ENCODE measurements at places on chromosomes 5 and 9.

GRCh38 chr5:168411871-168412270 is 74.4 kb upstream of the RARS1 start:
- no peak for DNase-seq

- no peak for DNase-seq
These were observed 107.4 kb downstream of the TLE1 start for GRCh38 chr9:81581986-81582385.

- DNase-seq: no peak
These were observed 142.1 kb upstream of the CCDC152 start for GRCh38 chr5:42614509-42614908.

DNA sequence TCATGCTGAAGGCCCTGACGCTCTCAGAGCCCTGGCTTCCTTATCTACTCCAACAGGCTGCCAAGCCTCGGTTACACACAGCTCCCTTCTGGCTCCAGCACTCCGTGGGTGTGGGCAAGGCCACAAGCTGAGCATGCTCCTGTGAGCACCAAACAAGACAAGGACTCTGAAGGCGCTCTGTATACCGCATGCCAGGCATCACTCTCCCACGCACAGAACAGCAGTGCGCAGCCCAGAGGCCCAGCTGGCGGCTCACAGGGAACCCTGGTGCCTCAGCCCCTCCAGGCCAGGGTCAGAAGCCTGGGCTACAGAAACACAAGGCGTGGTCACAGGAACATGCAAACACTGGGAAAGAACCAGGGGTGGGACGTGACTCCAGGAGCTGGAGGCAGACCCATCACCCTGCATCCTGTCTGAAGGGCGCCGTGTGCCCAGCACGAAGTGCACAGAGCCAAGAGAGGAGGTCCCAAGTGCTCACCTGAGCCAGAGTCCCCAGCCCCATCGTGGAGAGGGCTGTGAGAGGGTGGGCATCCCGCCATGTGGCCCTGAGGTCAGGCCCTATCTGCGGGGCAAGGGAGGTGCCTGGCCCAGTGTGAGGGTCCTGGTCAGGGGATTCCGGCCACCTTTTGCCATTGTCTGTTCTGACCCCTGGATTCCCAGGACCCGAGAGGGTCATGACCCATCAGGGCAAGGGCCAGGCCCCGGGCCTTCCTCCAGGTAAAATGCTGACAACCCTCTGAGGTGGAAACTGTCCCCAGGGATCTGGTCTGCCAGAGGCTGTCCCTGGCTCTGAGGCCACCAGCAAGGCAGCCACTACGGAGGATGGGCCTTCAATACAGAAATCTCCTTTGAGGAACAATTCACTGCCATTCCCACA is 54.7 kb downstream of the COL23A1 start:
- peak; percentile 68 for DNase-seq

- DNase-seq: no peak
These were observed 303.7 kb downstream of the CCDC171 start for GRCh38 chr9:15856591-15856990.

DNA sequence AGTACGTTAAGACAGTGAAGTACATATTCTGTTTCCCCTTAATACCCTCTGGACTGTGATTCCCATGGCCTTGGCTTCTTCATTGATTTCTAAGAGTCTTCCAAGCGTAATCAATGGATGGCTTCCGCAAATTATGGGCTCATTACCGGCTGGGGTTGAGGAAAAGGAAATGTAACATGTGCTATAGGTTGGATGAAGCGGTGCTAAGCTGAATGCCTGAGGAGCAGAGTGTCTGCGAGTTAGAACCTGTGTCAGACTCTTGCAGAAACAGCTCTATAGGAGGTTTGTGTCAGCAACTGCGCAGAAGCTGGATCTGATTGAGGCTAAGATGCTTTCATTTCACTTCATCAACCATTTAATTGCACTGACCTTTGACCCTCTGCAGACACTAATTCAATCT is 114.3 kb upstream of the CDH18 start:
- DNase-seq: no peak

- DNase-seq: no peak
These were observed 73.7 kb downstream of the GTF3C4 start for GRCh38 chr9:132743931-132744479.

DNA sequence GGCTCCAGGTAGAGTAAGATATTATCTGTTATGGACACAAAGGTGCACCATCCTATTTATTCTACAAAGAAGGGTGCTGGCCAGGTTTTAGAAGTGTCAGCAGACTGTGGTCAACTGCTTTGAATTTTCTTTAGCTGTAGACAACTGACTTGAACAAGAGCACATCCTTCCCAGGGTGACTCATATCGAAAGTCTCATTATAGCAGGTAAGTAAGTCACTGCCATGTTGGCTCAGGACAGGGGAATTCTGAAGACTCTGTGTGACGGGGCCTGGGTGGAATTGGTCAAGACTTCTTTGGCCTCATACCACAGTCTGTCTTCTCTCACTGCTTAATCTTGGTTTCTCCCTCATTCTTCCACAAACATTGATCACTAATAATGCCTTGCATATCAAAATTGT is 214.5 kb upstream of the CDH9 start:
- DNase-seq: no peak

GRCh38 chr9:6931913-6932312 is 174.1 kb downstream of the KDM4C start:
- no peak for DNase-seq

DNA sequence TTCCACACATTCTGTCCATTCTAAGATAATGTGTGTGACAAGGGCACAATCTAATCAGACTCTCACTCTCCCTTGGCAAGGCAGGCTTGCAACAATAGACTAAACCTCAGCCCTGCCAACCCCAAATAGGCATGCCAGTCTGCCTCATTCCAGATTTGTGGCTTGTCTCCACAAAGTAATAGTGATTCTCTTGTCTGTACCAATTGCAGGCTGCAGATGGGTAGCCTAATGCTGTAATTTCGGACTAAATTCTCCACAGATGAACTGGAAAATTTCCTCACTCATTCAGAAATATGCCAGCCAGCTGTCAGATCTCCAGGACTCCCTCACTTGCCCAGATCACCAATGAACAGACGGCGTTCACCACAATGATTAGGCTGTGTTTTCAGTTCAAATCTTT is 413.6 kb downstream of the ELAVL2 start:
- peak; percentile 55 for DNase-seq

- no peak for DNase-seq
These were observed 21.6 kb downstream of the AMBP start for GRCh38 chr9:114056527-114056926.

DNA sequence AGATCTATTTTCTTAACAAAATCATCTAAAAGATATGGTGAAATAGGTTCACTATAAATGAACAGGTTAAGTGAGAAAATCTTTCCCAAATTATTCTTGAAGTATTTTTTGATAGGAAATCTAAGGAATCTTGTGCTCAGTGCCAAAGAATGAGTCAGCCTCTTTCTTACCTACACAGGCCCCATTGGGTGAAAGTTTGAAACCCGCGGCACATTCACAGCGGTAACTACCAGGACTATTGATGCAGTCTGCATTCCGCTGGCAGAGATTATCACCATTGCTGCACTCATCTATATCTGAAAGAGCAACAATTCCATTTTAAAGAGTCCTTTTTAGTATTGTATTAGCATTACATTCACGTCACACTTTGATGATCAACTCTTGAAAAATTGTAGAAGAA is 221.8 kb downstream of the SLC12A2 start:
- no peak for DNase-seq

GRCh38 chr9:129109952-129110739 is 447 bp downstream of the CRAT start:
- DNase-seq: no peak

GRCh38 chr5:79225026-79225425 is 10.9 kb upstream of the JMY start:
- DNase-seq: peak; percentile 71

GRCh38 chr5:111856876-111857466 is 100.0 kb upstream of the NREP start:
- DNase-seq: no peak

DNA sequence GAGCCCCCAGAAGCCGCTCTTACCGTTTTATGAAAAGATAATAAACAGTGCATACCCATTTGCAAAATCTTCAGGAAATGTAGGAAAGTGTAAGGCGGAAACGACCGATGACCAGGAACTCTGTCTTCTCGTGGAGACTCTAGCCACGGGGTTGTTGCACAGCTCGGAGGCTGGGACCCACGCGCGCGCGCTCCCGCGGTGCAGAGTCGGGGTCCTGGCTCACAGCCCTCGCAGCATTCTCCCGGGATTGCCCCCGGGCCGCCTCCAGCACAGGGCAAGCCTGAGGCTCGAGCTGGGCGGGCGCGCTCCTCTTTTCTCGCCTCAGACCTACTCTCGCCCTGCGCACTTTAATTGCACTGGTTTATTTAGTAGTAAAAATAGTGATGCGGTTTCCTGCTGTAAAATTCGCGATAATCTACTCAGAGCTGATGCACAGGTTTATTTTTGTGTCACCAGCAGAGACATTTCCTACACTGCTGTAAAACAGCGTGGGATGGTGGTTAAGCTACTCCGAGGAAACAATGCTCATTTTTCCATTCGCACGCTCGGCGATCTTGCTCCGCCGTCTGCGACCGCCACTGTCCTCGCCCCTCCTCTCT is 15.5 kb downstream of the TRIM7 start:
- no peak for DNase-seq

- no peak for DNase-seq
These were observed 61.8 kb upstream of the PITX1 start for GRCh38 chr5:135095871-135096270.

GRCh38 chr5:88824892-88825583 is 57.9 kb downstream of the MEF2C start:
- DNase-seq: no peak

DNA sequence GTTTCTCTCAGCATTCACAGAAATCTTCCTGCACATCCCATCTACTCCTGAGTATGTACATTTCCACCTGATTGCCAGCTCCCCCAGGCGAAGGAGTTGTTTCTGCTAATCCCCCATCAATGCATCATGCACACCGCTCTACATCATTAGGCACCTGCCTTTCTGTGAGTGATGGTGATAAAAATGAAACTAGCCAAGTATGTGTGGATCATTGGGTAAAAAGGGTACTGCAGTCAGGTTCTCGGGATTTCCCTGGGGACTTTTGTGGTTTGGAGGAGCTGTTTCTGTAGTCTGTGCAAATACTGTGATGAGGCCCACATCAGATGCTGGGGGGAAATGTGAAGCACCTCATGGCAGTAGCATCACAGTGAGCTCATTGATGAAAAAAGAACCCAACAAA is 30.4 kb downstream of the CAMK4 start:
- no peak for DNase-seq

GRCh38 chr9:123710299-123710698 is 219.6 kb downstream of the DENND1A start:
- no peak for DNase-seq

- no peak for DNase-seq
These were observed 1233.8 kb upstream of the WWC1 start for GRCh38 chr5:167057665-167058064.

Measured in Ammon's horn (tissue), 1 donor.